ENCODE measurements at places on chromosomes 3 and 15.

DNA sequence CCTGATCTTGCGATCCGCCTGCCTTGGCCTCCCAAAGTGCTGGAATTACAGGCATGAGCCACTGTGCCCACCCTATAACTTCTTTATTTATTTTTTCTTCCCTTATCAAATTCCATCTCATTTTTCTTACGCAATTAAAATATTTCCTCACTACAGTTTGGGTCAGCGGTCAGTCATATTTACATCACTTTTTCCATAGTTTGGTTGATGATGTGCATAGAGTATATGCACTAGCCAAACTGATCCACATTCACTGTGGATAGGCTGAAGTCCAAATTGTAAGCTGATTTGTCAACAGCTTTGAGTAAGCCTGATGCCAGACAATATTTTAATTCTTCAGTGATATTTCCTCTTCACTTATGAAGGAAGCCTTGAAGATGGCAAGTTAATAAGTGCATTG, 256.3 kb downstream of the TIGIT start:
- no peak overlapping the region for H3K4me3 ChIP-seq
- H3K27me3 ChIP-seq, result no peaks in the 10 kb centered on the region
- DNase-seq, result no peak

GRCh38 chr3:113454057-113454456, 12.8 kb upstream of the CFAP44 start:
- H3K27ac ChIP-seq, result no peak overlapping the region
- H3K27me3 ChIP-seq, result no peaks in the 10 kb centered on the region
- no peak overlapping the region for H3K4me3 ChIP-seq
- no peaks in the 10 kb centered on the region for H3K4me1 ChIP-seq
- peaks cover 15% of the 10 kb centered on the region for H3K36me3 ChIP-seq
- DNase-seq, result no peak

GRCh38 chr3:54192026-54192425, 69.7 kb downstream of the CACNA2D3 start:
- H3K4me1 ChIP-seq, result no peaks in the 10 kb centered on the region
- no peak overlapping the region for H3K4me3 ChIP-seq
- H3K27ac ChIP-seq, result no peak overlapping the region
- no peaks in the 10 kb centered on the region for H3K36me3 ChIP-seq

GRCh38 chr3:38655708-38656300, 6.3 kb upstream of the SCN5A start:
- H3K27ac ChIP-seq, result no peak overlapping the region
- no peak overlapping the region for H3K4me3 ChIP-seq
- H3K27me3 ChIP-seq, result peaks cover 45% of the 10 kb centered on the region
- no peaks in the 10 kb centered on the region for H3K4me1 ChIP-seq

DNA sequence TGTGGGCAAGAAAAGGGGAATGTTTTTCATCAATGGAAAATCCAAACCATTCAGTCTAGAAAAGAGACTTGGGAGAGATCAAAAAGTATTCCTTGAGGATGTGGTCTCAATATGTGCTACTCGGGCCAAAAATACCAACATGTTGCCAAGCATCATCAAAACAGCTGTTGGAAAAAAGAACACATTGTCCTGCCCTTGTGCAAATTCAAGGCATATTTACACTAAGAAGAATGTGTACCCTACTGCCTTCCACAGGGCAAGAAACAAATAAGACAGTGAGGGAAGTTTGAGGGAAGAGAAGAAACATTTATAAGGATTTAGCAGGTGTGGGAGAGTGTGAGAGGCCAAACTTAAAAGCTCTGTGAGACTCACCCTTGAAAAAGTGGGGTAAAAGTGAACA, 252.1 kb downstream of the NTRK3 start:
- no peak overlapping the region for H3K27ac ChIP-seq
- no peaks in the 10 kb centered on the region for H3K27me3 ChIP-seq

- H3K4me3 ChIP-seq, result no peak overlapping the region
- no peaks in the 10 kb centered on the region for H3K36me3 ChIP-seq
These were observed 57.1 kb downstream of the TP63 start for GRCh38 chr3:189688262-189688661.

- H3K4me1 ChIP-seq, result no peaks in the 10 kb centered on the region
- DNase-seq, result no peak
- no peak overlapping the region for H3K27ac ChIP-seq
- no peak overlapping the region for H3K4me3 ChIP-seq
- no peaks in the 10 kb centered on the region for H3K27me3 ChIP-seq
These were observed 102.0 kb downstream of the FAM43A start for GRCh38 chr3:194787650-194788049.
